Muscle of leg (tissue), 16 donors: ENCODE measurements at places on chromosomes 2 and 18. TPM values are rescaled to one million over a fixed set of nuclear protein-coding genes. Genes with fewer than 3 reads are reported as not detected.

GRCh38 chr18:49030692-49031443, 80.1 kb upstream of the SMAD7 start:
- peaks cover 3% of the 10 kb centered on the region for H3K4me1 ChIP-seq
- no peaks in the 10 kb centered on the region for H3K36me3 ChIP-seq
- peaks cover 2% of the 10 kb centered on the region for H3K27me3 ChIP-seq
- no peak overlapping the region for H3K27ac ChIP-seq
- no peak overlapping the region for H3K4me3 ChIP-seq

GRCh38 chr18:46385124-46385523, 271.9 kb downstream of the LOXHD1 start:
- DNase-seq, result no peak
- H3K4me3 ChIP-seq, result no peak overlapping the region
- H3K4me1 ChIP-seq, result peaks cover 56% of the 10 kb centered on the region
- peaks cover 3% of the 10 kb centered on the region for H3K36me3 ChIP-seq
- no peak overlapping the region for H3K27ac ChIP-seq
- no peaks in the 10 kb centered on the region for H3K27me3 ChIP-seq

The SCYGR4 gene
- not detected for total RNA-seq

The MALT1 gene
- 21.3 TPM for total RNA-seq

The GAL3ST2 gene
- 0.09 TPM for total RNA-seq
